ENCODE measurements at places on chromosomes 12 and 14.

DNA sequence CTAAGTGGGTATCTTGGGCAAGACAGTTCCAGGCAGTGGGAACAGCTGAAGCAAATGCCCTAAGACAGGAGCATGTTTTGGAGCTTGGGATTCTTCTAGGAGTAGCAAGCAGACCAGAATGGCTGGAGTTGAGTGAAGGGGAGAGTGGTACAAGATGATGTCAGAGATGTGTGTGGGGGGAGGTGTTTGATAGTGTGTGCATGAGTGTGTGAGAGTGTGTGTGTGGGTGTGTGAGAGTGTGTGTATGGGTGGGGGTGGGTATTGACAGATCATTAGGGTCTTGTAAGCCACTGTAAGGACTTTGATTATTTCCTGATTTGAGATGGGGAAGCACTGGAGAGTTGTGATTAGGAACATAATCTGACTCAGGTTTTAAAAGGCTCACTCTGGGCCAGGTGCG is 78.4 kb downstream of the TTC8 start:
- DNase-seq = no peak

GRCh38 chr14:93707475-93707874 is 80.8 kb downstream of the PRIMA1 start:
- no peak for DNase-seq

GRCh38 chr12:131851741-131852550 is 23.8 kb downstream of the MMP17 start:
- DNase-seq = peak; percentile 59

- DNase-seq = no peak
Measured at GRCh38 chr12:12319451-12320183, 30.4 kb downstream of the MANSC1 start.

DNA sequence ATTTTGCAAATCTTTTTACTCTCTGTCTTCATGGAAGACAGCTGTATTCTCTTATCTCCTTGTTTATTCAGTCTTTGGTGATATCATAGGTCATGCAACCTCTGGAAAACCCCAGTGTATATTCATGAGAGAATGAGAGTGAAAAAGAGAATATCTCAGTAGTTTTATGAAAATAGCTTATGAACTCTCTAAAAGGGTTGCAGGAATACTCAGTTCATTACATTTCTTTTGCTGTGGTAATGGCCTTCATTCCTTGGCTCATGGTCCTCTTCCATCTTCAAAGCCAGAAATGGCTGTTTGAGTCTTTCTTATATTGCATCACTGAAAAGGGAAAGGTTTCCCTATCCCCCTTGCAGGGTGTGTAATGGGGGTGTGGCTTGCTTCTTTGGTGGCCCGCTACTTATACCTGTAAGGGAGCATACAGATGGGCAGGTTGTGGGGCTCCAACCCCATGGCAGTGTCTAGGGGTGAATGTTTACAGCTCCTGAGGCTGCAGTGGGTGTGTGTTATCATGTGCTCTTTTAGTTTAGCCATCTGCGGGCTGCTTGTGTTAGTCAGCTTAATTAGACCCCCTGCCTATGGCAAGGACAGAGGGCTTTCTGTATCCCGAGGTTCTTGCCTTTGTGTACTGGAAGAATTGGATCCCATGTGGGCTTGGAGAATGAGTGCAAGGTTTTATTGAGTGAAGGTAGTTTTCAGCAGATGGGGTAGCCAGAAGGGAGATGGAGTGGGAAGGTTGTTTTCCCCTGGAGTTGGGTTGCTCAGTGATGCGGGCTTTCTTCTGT is 150.2 kb downstream of the CCDC91 start:
- DNase-seq = no peak

DNA sequence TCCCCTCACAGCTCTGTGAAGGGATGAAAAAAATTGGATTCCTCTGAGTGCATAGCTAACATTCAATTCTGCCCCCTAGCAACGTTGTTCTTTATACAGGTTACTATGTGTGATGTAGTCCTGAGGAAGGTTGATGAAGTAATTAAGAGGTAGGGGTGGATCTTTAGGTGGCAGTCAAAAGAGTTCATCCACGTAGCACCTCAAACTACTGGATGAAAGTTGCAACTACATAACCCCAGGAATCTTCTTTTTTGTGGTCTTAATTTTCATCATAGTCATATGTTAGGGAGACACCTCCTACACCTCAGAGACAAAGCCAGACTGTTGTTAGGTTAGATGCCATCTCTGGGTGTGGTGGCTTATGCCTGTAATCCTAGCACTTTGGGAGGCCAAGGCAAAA is 10.2 kb upstream of the NFE2 start:
- DNase-seq = no peak
